Body of pancreas (tissue), 4 donors: ENCODE measurements at places on chromosomes 6 and 20. TPM values are rescaled to one million over a fixed set of nuclear protein-coding genes. Genes with fewer than 3 reads are reported as not detected.

ARHGAP18 gene
- 16.2 TPM for total RNA-seq

- H3K4me1 ChIP-seq, result peaks cover 15% of the 10 kb centered on the region
- H3K27ac ChIP-seq, result no peak overlapping the region
- no peak overlapping the region for H3K4me3 ChIP-seq
- no peak for DNase-seq
These were observed 172.0 kb downstream of the ZDHHC14 start for GRCh38 chr6:157552820-157553485.

DNA sequence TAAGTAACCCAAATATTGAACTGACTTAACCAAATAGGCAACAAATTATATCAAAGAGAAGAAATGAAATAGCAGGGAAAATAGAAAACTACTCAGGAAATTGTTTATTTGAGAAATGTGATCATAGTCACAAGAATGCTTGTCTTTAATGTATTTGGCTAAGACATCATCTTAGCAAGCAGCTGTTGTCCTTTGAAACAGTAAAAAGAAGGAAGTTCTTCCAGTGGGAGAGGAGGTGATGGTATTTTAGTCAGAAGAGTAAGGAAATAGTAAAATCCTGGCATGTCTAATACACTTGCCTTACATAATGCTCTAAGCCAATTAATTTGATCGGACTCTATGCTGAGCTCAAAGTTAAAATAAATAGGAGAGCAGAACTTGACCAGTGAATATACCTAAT, 126.5 kb downstream of the EPM2A start:
- no peaks in the 10 kb centered on the region for H3K27me3 ChIP-seq
- DNase-seq, result no peak
- no peaks in the 10 kb centered on the region for H3K4me1 ChIP-seq
- no peak overlapping the region for H3K27ac ChIP-seq
- H3K4me3 ChIP-seq, result no peak overlapping the region

DNA sequence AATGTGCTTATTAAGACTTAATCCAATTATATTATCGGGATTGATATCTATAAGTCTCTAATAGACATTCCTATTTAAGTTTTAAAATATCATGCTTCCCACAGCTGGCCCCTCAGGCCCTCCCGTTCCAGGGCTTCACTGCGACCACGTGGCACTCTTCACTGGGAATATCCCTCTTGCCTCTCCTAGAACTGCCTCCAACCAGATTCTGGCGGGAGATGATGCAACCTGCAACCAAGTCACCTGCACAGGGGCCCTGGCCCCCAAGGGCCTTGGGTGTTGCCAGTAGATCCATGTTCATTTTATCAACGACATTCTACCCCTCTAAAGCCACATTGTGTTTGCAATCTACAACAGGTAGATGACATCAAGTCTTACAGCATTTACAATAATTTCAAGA, 18.4 kb upstream of the RAMACL start:
- H3K27ac ChIP-seq, result no peak overlapping the region
- H3K4me1 ChIP-seq, result no peaks in the 10 kb centered on the region
- no peaks in the 10 kb centered on the region for H3K27me3 ChIP-seq
- no peak overlapping the region for H3K4me3 ChIP-seq

AP5S1 gene
- total RNA-seq, result 5.3 TPM

TRPC4AP gene
- 57.4 TPM for total RNA-seq

DNA sequence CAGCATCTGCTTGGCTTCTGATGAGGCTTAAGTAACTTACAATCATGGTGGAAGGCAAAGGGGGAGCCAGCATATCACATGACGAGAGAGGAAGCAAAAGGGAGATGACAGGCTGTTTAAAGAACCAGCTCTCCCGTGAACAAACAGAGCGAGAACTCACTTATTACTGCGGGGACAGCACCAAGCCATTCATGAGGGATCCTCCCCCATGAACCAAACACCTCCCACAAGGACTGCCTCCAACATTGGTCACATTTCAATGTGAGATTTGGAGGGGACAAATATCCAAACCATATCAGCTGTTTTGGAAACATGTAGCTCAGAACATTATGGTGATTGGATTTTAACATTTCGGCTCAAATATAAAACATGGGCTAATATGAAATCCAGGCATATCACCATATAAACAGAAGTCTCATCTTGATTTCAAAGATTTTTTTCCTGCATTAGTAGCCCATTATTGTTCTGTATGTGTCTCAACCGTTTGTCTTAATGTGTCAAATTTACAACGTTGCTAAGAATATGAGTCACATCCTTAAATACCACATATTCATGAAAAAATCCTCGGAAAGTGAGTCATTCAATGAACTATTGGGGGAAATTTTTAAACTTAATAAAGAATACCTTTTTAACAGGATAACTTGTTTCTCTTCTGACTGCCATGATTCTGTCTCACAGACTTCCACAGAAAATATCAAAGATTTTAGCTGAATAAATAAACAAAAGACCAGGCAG, 894.3 kb downstream of the TFAP2A start:
- DNase-seq, result no peak
- no peak overlapping the region for H3K4me3 ChIP-seq
- no peak overlapping the region for H3K27ac ChIP-seq
- no peaks in the 10 kb centered on the region for H3K27me3 ChIP-seq

DNA sequence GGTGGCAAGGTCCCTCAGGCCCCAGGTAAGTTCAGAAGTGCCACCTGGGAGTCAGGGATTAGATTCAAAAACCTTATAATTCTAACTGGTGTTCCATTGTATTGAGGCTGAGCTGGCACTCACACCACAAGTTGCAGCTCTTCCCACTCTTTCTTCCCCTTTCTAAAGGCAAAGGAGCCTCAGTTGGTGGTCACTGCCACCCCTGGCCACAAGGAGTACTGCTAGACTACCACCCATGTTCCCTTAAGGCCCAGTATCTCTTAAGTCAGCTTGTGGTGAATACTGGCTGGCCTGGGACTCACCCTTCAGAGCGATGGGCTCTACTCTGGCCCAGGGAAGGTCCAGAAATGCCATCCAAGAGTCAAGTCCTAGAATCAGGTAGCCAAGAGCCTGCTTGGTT, 421.1 kb upstream of the KHDRBS2 start:
- no peak for DNase-seq
- no peaks in the 10 kb centered on the region for H3K36me3 ChIP-seq
- no peaks in the 10 kb centered on the region for H3K27me3 ChIP-seq
- H3K4me3 ChIP-seq, result no peak overlapping the region
- H3K4me1 ChIP-seq, result no peaks in the 10 kb centered on the region

DNA sequence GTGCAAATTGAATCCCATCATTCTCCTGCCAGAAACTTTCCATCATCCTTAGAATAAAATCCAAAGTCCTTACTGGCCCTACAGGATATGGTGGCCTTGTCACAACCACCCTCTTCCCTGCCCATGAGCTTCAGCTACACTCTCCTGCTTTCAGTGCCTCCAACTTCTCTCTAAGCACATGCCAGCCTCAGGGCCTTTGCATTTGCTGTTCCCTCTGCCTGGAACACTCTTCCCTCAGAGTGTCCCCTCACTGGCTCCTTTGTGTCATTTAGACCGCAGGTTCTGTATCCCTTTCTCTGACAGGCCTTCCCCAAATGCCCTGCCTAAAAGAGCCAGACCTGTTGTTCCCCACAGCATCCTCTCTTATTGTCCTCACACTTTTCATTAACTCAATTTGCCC, 18.2 kb downstream of the HCK start:
- H3K4me3 ChIP-seq, result no peak overlapping the region
- H3K4me1 ChIP-seq, result no peaks in the 10 kb centered on the region
- no peak for DNase-seq
- no peak overlapping the region for H3K27ac ChIP-seq
- H3K36me3 ChIP-seq, result no peaks in the 10 kb centered on the region
